SK-N-SH treated with all-trans-retinoic acid at 6 μM for 48 hours (cell line): ENCODE measurements at places on chromosomes 16 and 17.

GRCh38 chr16:27646806-27647205, 96.9 kb downstream of the KATNIP start:
- ATAC-seq: no peak

GRCh38 chr16:85348911-85349334, 236.7 kb upstream of the CIBAR2 start:
- ATAC-seq: no peak

DNA sequence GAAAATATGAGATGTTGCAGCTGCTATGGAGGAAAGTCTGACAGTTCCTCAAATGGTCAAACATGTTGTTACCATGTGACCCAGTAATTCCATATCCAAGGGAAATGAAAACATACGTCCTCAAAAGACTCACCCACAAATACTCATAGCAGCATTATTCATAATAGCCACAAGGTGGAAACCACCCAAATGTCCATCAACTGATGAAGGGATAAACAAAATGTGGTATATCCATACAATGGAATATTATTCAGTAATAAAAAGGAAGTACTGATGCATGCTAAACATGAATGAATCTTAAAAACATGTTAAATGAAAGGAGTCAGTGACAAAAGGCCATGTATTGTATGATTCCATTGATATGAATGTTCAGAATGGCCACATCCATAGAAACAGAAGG, 140.2 kb downstream of the PITPNC1 start:
- no peak for ATAC-seq

DNA sequence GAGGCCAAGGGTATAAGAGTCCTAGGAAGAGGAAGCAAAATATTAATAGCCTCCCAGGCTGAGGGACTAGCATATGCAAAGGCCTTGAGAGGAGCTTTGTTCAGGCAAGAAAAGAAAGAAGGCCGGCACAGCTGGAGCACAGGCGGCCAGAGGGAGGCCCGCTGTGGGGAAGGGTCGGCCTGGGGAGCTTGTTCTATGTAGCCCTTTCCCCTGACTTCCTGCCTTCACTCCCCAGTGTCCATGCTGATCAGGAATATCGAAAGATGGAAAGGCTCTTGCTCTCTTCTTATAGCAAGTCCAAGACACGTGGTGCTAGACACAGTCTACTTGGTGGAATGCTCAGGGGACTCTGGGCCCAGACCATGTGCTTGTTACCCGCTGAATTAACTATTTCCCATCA, 27.4 kb upstream of the HAS3 start:
- ATAC-seq: no peak

DNA sequence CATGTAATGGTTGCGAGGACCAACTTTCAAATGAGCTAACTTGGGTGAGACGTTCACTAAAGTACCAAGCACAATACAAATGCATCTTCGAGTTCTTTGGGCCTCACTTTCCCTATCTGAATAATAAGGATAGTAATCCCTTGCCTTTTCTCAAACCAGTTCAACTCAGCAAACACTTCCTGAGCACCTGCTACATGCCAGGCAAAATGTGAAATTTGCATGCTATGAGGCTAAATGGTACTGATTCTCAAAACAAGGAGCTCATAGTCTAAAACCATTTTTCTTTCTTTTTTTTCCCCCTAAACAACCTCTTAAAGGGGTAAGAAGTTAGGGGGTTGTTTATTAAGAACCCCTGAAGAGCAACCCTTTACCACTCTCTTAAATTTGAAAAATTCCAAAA, 101.4 kb upstream of the HLF start:
- ATAC-seq: no peak

DNA sequence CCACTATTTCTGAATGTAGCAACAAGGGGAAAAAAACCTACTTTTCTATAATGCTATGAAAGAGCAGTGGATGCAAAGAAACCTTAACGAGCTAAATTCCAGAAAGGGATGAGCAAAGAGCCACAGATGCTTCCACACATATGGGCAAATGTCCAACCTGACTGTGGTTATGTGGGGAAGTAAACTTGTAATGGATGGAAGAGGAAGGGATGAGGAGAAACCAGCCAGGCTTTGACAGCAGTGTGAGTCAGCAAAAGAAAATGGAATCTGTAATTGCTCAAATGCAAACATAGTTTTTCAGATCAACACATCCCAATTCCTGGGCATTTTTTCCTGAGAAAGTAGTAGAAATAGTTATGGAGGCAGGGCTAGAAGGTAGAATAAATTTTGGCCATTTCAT, 204.8 kb upstream of the CPHXL start:
- no peak for ATAC-seq

GRCh38 chr16:50318796-50319578, 49.8 kb downstream of the BRD7 start:
- no peak for ATAC-seq

DNA sequence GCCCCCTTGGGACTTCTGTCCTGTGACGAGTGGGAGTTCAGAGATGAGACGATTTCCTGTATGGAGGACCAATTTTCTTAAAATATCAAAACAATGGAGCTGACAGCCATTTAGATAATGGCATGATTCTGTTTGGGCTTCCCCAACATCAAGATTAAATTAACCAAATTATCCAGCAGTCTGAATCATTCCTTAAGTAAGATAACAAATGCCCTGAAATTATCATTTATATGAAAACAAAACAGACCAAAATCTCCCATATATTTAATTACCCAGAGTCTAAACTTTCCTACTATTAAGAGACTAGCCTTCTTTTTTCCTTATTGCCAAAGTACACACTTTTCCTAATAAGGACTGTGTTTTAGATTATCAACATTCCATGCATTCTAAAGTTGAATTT, 550.1 kb upstream of the PSMD7 start:
- ATAC-seq: no peak

DNA sequence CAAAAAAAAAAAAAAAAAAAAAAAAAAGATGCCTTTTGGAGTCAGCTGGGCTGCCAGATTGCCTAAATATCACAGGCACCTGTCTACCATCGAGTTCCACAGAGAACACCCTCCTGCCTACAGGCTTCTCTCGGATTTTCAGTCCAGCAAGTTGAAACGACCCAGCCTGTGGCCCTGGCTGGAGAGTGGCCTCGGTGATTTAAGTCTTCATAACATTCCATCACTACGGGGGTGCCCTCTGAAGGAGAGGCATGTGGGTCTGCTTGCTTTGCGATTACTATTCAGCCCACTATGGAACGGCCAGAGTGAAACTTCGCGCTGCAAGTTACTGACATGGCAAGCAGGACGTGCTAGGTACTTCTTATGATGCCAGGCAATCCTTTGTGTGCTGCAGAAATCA, 42.8 kb downstream of the MARCHF10 start:
- no peak for ATAC-seq

DNA sequence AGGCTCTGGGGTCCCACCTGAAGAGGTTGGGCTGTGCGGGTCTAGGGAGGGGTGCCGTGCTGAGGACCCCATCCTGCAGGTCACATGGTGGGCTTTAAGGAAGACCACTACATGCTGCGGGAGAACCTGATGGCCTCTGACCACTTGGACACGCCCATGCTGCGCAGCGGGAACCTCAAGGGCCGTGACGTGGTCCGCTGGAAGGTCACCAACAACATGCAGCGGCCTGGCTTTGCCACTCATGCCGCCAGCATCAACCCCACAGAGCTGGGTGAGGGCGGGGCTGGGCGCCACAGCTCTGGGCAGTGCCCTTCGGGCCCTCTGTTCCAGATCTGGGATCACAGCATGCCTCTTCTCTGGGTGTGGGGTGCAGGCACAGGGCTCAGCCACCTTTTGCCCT, 18.5 kb downstream of the ITGB4 start:
- ATAC-seq: no peak

- peak; percentile 48 for ATAC-seq
Observed at GRCh38 chr17:7133424-7133823, 18.8 kb upstream of the ASGR2 start.

DNA sequence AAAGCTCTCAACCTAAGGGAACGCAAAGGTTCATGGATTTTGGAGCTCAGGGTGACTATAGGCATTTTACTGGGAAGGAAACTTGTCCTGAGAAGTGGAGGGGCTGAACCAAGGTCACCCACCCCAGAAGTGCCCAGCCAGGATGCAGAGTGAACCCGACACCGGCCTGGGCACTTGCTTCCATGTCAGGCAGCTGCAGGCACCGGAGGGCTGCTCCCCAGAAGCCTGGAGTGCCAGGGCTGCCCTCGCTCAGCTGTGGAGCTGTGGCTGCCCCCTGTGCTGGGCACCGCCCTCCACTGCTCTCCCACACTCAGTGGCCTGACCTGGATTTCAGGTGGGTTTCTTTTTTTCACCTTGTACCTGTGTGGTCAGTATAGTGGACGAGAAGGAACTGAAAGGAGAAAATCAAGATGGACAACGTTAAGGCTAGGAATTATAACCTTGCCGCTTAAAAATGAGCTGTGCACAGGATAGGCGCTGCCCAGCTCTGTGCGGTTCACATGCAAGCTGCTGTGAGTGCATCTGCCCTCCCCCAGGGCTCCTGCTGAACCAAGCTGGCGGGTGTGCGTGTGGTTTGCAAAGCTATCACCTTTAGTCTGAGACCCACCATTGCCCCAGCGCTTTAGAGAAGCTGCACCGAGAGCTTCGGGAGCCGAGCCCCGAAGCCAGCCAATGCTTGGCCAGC, 2.2 kb downstream of the MAPK8IP3 start:
- ATAC-seq: no peak
